Mesothelial cell of epicardium (in vitro differentiated cells): ENCODE measurements at places on chromosomes 3 and 15. TPM values are rescaled to one million over a fixed set of nuclear protein-coding genes. Genes with fewer than 3 reads are reported as not detected.

DNA sequence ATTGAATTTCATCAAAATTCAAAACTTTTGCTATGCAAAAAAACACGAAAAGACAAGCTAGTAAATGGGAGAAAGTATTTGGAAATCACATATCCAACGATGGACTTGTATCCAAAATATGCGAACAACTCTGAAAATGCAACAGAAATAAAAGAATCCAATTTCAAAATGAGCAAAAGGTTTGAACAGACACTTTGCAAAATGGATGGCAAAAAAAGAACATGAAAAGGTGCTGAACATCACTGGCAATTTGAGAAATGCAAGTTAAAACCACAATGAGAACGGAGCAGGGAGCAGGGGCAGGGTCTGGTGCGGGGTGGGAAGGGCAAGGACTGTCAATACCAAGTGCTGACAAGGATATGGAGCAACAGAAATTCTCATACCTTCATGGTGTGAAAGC lies 23.1 kb upstream of the FOXP1 start:
- H3K27ac ChIP-seq = no peak overlapping the region
- H3K36me3 ChIP-seq = peaks cover 9% of the 10 kb centered on the region
- DNase-seq = no peak
- no peaks in the 10 kb centered on the region for H3K4me1 ChIP-seq
- H3K27me3 ChIP-seq = no peaks in the 10 kb centered on the region

The DISP2 gene
- 0.57 to 0.76 TPM (median 0.64 TPM) in 3 replicates for total RNA-seq

The ZNF660 gene
- 17.1 to 20.1 TPM (median 18.7 TPM) in 3 replicates for total RNA-seq

The DGKG gene
- total RNA-seq = 0.04 to 0.38 TPM (median 0.16 TPM) in 3 replicates

DNA sequence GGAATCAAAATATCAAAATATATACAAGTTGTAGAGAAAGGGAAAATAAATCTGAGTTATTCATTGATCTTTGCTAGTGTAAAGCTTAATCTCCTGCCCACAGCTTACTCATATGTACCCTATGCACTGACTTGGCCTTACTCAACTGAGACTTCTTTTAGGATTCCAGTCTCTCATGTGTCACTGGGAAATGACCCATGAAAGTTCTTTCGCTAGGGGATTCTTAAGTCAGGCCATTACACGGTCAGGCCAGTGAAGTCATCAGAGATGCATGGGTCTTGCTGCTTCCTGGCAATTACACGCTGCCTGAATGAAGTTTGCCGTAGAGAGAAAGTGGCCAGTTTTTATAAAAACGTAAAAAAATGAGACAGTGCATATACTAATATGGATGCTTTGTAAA lies 20.7 kb upstream of the LPP start:
- H3K4me1 ChIP-seq = peaks cover 3% of the 10 kb centered on the region
- DNase-seq = no peak
- no peaks in the 10 kb centered on the region for H3K36me3 ChIP-seq
- no peak overlapping the region for H3K4me3 ChIP-seq
- peaks cover 15% of the 10 kb centered on the region for H3K27me3 ChIP-seq
- no peak overlapping the region for H3K27ac ChIP-seq

- no peak overlapping the region for H3K4me3 ChIP-seq
- H3K36me3 ChIP-seq = no peaks in the 10 kb centered on the region
- DNase-seq = no peak
- H3K27ac ChIP-seq = no peak overlapping the region
- no peaks in the 10 kb centered on the region for H3K4me1 ChIP-seq
- H3K27me3 ChIP-seq = no peaks in the 10 kb centered on the region
Observed at GRCh38 chr3:85161544-85161943, 202.8 kb downstream of the CADM2 start.

DNA sequence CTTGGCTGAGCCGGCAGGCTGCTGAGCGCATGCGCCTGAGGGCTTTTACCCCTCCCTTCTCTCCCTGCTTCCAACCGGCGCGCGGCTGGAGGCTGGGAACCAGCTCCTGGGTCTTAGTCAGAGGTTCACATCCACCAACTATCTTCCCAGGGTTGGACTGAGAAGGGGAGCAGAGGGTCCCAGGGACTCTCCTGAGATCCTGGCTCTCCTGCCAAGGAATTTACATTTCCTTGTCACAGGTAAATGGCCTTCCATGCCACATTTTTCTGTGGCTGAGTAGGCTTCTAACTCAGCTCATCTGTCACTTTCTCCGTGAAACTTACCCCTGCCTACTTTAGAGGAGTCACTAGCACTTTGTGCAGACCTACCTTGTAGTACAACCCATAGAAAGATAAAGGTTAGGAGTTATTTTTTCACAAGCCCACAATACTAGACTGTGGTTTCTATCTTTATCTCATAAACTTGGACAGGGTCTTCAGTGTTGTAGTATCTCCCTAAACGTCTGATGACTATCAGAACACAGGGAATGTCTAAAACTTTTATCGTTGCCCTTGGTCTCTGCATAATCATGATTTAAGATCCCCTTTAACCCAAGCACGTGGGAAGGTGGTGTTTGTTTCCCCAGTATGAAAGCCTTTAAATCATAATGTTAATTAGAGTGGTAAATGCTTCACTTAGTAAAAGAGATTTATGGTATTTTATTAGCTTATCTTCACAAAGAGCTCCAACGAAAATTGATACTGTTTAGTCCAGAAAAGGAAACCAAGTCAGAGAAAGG lies 638 bp upstream of the TBC1D5 start:
- DNase-seq = no peak
- peaks cover 45% of the 10 kb centered on the region for H3K4me1 ChIP-seq
- H3K36me3 ChIP-seq = no peaks in the 10 kb centered on the region
- no peaks in the 10 kb centered on the region for H3K27me3 ChIP-seq

GRCh38 chr3:11304175-11304574 lies 32.0 kb downstream of the ATG7 start:
- no peak overlapping the region for H3K4me3 ChIP-seq
- H3K4me1 ChIP-seq = no peaks in the 10 kb centered on the region
- DNase-seq = no peak
- no peak overlapping the region for H3K27ac ChIP-seq

The TIGIT gene
- not detected in 3 replicates for total RNA-seq

The ITIH3 gene
- 22.4 to 25.0 TPM (median 23.1 TPM) in 3 replicates for total RNA-seq

DNA sequence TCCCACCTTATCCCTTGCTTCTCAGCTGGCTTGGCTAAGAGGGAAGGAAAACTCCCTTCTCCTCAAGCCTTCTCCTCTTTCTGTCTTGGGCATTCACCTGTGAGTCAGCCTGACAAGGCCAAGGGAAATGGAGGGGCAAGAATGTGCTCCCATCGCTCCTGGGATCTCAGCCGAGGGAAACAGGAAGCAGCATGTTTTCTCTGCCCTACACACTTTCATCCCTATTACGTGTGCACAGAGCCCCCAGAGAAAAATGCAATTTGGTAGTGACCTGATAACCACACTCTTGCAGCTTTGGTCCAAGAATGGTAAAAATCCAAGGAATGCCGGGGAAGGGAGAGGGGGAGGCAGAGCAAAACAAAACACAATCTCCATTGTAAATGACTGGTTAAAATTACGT lies 32.9 kb upstream of the MTMR10 start:
- H3K36me3 ChIP-seq = no peaks in the 10 kb centered on the region
- H3K27ac ChIP-seq = peak overlapping the region; percentile 93
- H3K4me1 ChIP-seq = peaks cover 26% of the 10 kb centered on the region
- H3K27me3 ChIP-seq = no peaks in the 10 kb centered on the region

- no peak overlapping the region for H3K4me3 ChIP-seq
- no peak overlapping the region for H3K27ac ChIP-seq
- H3K4me1 ChIP-seq = no peaks in the 10 kb centered on the region
- H3K36me3 ChIP-seq = no peaks in the 10 kb centered on the region
Observed at GRCh38 chr3:114252954-114253353, 15.6 kb upstream of the ZNF80 start.
